NCI-H1092 (cell line): ENCODE measurements at places on chromosomes 12 and 14.
A peak's percentile ranks its signal among the peaks of the same experiment; 100 is the strongest.

DNA sequence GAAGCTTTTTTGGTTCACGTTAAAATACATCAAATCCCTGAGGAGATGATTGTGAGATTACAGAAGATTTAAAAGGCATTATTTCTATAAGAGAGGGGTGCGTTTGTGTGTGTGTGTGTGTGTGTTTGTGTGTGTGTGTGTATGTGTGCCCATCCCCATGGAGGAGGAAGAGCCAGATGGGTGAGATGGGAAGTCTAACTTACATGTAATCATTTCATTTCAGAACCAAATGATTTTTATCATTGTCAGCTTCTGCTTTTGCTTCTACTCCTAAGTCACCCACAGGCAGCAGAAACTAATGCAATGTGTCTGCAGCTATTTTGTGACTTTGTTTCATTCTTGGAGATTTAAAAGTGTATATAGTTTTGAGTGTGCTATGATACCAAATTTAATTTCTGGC is 68.7 kb downstream of the SLC4A8 start:
- DNase-seq: no peak

DNA sequence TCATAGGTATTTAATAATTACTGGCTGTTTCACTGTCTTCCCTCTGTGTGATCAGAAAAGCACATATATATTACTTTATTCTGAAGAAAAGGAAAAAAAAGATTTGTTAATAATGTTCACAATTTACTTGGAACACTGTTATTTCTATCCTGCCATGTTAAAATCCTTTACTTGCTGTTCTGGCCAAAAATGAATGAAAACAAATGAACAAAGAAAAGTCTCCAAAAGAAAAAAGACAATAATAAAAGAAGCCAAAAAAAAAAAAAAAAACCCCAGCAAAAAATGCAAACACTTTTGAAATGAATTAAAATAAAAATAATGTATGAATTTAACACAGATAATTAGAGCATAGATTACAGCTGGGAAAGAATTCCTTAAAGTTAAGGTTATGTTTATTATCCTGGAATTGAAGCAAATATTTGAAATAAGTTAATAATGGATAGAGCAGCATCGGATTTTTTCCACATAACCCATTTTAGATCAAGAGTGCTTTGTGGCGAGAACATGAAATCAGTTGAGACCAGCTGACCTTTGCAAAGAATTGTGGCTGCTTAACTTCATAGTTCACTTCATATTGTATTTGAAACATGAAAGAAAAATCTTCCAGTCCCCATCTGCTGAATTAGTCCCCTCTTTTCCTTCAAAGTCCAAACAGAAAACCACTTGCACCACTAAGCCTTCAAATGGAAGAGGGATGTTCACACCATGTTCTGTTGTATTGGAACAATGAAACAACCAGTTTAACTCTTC is 444.8 kb downstream of the ADAMTS20 start:
- DNase-seq: no peak

DNA sequence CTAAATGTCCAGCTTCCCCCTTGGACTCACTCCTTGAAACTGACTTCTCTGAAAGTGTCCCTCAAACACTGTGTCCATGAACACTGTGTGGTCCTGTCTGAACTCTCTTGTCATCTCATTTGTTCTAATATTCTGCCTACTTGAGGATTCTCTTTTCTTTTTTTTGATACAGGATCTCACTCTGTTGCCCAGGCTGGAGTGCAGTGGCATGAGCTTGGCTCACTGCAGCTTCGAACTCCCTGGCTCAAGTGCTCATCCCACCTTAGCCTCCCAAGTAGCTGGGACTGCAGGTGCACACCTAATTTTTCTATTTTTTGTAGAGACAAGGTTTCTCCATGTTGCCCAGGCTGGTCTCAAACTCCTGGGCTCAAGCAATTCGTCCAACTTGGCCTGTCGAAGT is 4.9 kb upstream of the HEBP1 start:
- no peak for DNase-seq

DNA sequence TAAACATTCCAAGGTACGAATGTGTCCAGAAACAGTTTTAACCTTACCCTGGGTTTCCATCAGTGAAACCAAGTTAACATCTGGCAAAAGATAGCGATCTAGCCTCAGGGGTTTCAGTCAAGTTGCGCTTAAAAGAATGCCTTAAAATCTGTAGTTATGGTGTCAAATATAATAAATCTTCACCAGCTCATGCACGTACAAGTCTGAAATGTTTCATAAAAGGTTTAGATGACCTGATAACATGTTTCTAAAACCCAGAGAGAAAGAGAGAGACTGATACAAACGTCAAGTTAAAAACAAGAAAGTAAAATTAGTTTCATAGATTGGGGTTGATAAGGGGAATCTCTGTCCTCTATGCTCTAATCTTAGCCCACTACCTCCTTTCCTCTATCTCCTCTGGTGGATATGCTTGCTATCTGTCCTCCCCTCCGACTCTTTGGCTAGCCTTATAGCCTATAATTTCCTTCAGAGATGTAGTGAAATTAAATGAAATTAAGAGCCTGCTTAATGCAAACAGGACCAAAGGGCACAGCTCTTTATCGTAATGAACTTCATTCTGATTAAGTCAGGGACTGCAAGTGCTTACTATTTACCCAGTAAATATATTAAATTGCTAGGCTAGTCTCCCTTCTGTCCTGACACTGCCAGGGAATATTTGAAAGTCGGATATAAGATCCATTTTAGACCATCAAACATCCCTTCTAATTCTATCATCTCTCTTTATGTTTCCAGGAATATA is 18.4 kb upstream of the FOS start:
- DNase-seq: no peak

GRCh38 chr12:10756194-10756593 is 33.1 kb upstream of the YBX3 start:
- no peak for DNase-seq

DNA sequence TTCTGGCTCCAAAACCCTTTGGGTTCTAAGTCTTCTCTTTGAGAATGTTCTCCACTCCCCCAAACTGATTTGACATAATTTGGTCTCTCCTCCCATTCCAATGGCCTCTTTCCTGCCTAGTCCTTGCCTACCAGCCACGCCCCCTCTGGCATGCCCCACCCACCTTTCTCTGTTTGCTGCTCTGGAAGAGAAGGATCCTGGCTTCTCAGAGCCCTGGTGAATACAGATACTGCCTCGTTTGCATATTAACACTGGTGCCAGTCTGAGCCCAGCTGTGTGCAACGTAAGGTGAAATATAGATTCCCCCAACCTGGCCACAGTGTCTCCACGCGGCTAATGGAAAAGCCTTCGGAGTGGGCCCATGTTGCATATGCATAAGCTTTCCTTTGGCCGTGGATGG is 79.7 kb downstream of the PAPOLA start:
- no peak for DNase-seq

DNA sequence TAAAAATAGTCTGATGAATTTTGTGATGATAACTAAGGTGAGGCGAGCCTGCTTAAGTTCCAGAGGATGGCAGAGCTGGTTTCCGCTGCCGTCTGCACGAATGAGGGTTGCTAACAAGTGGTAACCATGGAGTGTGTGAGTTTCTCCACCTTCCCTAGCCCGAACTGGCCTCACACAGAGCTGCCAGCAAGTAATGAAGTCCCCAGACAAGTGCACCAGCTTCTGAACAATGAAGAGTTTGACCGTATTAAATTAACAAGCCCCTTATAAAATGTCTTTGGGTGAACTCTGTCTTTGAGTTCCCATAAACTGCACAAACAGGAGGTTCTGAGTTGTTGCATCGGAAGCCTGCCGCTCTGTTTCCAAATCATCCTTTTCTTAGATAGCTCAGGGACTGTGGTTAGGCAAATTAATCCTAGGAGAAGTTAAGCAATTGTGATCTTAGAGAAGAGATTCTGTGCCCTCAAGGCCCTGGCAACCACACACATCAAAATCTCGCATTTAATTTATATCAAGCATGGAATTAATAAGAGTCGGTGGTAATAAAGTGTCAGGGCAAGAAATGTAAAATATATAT is 274.1 kb upstream of the DAAM1 start:
- no peak for DNase-seq

- DNase-seq: no peak
These were observed 167.2 kb downstream of the ETNK1 start for GRCh38 chr12:22792138-22792537.

DNA sequence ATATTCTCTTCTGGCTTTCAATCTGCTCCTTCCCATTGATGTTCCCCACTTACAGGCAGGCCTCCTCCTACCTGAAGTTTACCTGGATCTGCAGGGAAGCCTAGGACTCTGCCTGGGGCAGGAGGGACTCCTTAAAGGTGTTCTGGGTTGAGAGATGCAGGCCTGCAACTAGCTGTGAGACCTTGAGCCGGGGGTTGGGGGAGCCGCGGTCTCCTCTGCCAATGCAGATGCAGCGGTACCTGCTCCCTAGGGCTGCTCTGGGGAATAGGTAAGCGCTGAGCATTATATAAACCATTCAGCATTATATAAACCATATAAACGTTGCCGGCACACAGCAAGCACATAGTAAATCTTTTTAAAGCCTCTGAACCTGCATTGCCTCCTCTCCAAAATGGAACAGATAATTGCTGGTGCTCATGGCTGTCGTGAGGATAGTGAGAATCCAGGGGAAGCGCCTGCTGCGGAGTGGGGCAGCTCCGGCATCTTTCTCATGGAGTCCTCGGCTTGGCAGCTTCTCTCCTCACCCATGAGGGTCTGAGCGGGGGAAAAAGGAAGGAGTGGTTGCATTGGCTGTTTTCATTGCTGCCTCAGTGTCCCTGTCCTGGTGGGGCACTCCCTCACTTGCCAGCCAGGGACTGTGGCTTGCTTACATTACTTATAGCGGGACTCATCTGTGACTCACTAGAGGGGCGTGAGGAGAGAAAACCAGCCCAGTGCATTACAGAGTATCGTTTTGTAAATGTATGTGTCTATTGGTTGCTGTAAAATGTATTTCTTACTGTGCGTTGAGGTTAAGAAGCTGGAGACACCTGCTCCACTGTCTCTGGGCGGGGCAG is 12.5 kb upstream of the KRT80 start:
- DNase-seq: no peak

DNA sequence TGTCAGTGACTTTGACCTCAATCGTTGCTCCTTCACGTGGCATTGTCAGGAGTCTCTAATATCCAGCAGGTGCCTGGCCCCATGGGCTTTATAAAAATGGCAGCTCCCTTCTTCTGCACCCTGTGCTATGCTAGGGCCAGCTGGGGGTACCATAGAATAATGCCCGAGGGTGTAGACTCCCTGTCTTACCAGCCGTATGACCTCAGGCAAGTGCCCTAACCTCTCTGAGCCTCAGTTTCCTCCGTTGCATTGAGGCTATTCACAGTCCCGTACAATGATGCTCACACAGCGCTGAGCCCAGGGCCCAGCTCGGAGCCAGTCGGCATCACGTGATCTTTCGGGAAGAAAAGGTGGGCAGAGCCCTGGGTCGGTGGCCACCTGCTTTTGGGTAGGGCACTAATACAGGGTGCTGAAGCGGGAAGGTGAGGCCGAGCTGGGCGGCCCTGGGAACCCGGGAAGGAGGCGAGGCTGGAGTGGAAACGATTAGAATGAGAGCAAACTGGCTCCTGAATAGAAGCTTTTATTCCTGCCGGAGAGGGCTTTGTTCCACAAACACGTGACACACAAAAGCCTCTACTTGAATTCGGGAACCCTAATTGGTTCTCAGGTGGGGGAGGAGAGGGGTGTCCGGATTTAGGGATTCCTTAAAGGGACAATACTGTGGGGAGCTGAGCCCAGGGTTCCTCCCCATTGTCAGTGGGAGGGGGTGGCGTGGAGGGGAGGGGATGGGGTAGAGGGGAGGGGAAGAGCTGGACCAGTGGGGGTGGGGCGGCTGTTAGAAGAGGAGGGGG is 19.9 kb upstream of the MSI1 start:
- peak; percentile 37 for DNase-seq

DNA sequence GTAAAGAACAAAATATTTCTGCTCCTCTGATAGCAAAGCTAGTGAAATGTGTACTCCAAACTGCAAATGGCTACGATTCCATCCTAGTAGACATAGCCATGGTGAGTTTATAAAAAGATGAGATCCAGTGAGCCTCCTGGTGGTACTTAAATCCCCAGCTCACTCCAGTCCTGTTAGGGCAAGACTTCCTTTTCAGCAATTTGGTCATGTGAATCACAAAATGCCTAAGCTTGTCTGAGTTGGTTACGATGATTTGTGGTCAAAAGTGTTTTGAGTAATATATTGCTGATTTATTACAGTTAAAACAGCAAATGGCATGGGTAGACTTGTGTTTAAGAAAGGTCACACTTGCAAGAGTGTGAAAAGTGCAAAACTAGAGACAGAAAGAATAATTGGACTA is 102.7 kb upstream of the NAV3 start:
- DNase-seq: no peak

- peak; percentile 71 for DNase-seq
These were observed 57.2 kb upstream of the USP44 start for GRCh38 chr12:95608252-95609033.

DNA sequence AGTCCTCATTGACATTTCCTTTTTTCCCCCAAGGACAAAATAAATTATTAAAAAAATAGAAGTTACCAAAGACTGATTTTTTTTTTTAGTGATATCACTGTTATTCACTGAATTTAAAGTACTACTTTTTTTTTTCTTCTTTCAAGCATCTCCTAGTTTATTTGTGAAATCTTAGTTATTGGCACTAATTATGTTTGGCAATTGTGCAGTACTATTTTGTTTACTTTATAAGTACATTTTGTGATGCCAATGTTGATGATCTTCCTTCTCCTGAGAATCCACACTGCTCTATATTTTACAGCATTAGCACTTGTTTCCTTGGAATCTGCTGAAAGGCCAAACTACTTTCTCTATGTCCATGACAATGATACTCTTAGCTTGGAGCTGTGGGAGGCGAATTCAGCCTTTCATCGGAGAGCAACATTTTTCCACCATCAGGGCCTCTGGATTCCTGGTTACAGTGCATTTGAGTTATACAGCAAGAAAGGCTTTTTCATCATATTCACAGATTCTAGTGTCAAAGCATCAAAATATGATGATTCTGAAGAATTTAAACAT is 123.8 kb upstream of the PTPRQ start:
- no peak for DNase-seq

DNA sequence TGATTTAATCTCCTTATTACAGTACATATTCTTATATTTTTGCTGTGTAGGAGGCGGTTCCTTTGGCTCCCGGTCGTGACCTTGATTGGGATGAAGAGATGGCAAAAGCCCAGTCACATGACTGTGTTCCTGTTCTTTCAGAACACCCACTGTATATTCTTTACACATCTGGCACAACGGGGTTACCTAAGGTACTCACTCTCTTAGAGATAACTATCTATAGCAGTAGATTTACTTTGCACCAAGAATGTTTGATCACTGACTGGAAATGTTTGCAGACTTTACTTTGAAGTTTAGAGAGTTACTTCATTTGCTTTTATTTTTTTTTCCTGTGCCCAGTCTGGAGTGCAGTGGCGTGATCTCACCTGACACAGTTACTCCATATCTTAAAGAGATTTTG is 65.2 kb downstream of the ACSS3 start:
- no peak for DNase-seq

DNA sequence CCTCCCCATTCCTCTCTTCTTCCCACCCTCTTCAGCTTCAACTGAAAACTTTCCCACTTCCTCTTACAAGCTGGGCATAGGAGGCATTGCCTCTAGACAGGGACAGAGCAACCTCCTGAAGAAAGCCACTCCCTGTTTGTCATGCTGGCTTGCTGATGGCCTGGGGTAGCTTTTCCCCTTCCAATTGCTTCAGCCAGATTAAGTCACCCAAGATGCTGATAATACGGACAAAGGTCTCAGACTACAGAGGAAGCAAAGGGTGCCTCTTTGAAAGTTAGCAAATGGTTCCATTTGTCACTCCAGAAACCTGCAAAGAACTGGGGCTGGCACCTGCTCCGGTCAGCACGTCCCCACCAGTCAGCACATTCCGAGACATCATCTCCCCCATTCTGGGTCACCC is 6.0 kb downstream of the KRT2 start:
- no peak for DNase-seq
